ENCODE measurements at places on chromosomes 2 and 18.

- DNase-seq: no peak
Measured at GRCh38 chr2:235679471-235679870, 185.6 kb downstream of the AGAP1 start.

DNA sequence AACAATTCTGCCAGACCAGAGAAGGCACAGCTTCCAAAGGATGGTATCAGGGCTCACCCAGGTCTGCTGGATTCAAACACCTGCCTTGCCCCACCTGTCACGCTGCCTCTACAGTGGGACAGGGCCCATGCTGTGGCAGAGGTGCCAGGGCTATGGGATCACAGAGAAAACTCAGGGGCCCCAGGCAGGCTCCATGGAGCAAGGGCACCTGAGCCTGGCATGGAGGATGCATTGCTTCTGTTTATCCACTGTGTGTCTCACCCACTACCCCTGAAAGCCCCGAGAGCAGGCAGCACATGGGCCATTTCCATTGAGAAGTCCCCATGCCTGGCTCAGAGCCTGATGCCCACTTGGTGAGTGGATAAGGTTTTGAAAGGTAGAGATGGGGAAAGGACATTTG lies 76.0 kb downstream of the TNS1 start:
- DNase-seq: no peak

DNA sequence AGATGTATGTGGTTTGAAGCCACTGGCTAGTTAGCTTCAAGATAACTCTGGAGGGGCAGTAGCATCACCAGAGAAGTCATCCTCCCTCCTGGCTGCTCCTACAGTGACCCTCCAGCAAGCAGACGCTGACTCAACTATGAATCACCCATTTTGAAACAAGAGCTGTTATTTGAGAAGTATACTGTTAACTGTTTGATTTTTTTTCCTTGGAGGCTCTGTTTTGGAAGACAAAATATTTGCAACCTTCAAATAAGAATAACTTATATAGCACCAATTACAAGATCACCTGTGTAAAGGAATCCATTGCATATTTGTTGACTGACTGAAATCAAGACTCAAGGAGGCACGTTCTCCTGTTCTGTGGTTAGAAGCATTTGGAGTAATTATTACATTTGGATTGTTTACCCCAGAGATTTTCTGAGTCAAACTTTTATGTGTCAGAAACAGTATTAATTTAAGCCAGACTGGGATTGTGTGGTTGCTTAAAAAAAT lies 313.8 kb downstream of the MTX2 start:
- DNase-seq: no peak

- peak; percentile 8 for DNase-seq
Measured at GRCh38 chr2:226873051-226873620, 37.3 kb downstream of the RHBDD1 start.

DNA sequence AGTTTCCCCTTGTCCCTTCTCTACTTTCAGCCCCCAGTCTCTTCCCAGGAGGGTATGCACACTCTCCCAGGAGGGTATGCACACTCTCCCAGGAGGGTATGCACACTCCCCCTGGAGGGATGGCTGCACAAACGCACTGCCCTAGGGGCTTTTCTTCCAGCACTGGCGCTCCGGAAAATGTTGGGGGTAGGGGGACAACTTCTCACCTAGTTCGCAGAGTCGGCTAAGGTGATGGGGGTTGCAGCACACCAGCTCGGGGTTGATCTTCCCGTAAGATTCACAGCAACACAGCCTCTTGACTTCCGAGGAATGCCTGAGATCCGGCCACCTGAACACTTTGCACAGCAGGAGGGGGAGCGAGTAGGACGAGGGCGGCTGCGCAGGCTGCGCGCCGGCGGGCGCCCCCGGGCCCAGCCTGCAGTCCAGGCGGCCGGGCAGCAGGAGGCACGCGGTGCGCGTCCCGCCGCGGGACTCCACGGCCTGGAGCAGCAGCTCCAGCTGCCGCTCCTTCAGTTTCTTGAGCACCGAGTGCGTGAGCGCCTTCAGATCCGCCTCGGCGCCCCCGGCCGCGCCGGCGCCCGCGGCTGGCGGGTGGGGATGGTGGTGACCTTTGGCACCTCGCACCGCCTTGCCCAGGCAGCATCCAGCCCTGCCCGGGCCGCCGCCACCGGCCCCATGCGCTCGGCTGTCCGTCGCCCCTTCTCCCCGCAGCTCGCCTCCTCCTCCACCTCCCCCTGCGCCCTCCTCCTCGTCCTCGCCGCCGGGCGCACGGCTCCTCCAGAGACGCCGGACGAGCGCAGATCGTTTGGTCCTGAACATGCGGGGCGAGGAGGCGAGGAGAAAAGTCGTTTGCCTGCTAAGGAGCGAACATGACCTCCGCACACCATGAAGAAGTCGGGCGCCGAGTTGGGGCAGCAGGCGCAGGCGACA lies 894 bp downstream of the SMAD7 start:
- DNase-seq: peak; percentile 41

DNA sequence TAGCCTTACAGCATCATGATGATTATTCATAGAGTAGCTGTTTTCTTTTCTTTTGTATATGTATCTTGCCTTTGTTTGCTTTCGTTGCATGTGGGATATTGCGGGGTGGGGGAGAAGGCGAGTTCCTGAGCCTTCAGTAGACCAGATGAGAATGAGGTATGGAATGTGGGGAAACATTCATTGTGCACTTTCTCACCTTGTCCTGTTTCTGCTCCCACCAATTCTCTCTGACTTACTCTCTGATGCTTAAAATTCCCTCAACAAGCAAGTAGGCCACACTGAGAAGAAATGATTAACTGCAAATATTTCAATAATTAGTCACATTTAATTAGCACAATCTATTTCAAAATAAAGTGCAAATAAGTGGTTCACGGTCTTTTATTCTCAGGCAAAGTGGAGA lies 31.0 kb downstream of the GKN2 start:
- DNase-seq: no peak

DNA sequence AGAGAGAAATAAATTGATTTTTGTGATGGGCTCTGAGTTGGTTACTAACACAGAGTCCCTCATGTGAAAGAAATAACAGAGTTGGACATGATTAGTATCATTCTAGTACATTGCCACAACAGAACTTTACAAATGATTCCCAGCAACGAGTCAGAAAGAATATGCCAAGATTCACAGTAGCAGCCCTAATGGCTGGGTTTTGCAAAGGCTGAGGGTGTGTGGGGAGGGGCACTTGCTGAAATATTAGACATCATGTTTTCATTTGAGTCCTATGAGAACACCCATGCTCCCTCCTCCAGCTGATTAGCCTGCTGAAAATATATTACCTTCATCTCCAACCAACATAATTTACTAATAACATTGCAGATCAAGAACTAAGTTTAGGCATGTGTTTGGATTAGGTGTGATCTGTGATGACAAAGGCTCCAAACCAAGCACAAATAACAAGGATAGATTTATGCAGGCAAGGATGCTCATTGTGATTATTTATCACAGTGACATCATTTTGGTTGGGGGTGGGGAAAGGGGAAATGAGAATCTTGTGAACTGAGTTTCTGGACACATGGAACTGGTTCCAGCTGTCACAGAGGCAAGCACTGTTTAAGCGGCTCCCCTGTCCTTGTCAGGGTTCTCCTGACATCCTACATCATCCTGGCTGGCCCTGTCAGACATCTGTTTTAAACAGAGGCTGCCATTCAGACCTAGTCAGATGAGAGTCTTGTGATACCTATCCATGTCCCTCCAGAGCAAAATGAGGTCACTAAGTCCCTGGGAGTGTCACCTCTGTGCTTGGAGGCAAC lies 205.8 kb upstream of the NCKAP5 start:
- DNase-seq: no peak

- DNase-seq: no peak
Measured at GRCh38 chr2:44944952-44945612, 3.6 kb downstream of the SIX3 start.

DNA sequence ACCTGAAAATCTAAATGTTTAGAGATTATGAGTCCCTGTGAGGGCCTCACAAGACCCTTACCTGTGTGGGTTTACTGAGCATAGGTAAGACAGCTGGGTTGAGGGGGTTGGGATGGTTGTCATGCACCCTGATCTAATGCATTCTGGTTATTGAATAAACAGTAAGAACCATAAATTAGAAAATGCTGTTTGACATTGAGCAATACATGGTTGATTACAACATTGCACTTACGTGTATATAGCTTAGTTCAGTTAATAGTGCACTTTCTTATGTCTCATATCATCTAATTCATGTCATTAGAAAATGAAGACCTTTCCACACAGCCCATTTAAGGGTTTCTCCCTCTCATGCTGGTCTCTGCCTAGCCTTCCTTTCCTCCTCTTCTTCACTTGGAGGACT lies 253.5 kb upstream of the ATP5MC3 start:
- DNase-seq: no peak

DNA sequence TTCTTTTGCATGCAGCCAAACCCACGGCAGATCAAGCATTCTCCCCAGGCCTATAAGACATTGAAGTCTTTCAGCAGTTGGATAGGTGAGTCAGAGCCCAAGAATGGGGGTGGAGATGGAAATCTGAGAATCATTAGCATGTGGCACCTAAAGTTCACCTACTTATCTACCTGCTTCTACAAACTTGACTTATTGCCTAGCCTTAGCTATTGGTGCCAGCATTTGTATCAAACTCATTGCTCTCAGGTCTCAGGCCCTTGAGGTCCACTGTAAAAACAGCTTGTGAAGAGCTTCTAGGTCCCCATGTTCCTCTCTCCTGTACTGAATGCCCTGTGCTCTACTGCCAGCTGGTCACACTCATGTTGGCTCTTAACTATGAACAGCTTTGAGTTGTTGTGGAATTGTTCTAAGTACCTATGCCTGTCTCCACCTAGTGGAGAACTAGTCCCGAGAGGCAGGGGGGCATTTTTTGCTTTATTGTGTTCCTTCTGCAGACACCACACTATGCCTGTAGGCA lies 278.4 kb upstream of the SPRED2 start:
- DNase-seq: no peak

GRCh38 chr2:225566798-225567197 lies 167.3 kb downstream of the NYAP2 start:
- no peak for DNase-seq

Data from stimulated activated naive CD8-positive, alpha-beta T cell treated with anti-CD3 and anti-CD28 coated beads, Interleukin-15, Interleukin-2, amounts not matched to agents 100 U/mL and 50 U/mL, for 24 hours (primary cell).